ENCODE measurements at places on chromosomes 16 and 17. TPM values are rescaled to one million over a fixed set of nuclear protein-coding genes. Genes with fewer than 3 reads are reported as not detected.

DNA sequence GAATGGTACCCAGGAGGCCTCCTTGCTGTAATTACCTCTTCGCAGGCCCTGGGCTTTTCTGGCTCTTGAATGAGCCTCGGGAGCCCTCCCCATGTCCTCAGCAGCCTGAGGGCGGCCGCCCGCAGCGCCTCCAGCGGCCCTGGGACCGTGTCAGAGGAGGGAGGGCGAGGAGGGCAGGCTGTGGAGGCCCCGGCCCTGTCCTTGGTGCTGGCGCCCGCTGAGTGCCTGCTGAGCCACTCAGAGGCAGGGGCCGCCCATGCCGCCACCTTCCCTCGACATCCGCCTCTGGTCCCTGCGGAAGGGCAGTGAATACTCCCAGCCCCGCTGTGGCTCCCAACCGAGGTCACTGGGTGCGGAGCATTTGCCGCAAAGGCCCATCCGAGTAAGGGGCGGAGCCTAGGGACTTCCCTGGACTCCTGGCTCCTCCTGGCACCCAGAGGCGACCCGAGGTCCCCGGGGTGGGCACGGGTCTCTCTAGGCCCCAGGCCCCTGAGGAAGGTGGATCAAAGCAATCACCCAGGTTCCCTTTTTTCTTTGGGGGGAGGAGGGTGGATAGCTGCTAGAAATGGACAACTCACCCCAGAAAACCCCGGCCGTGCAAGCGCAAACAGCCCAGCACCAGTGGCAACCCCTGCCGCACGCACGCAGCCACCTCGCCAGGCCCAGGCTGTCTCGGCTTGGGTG is 2.8 kb downstream of the RBFOX3 start:
- peaks cover 3% of the 10 kb centered on the region for H3K27me3 ChIP-seq
- no peaks in the 10 kb centered on the region for H3K36me3 ChIP-seq
- H3K4me3 ChIP-seq, result no peak overlapping the region
- no peak overlapping the region for H3K27ac ChIP-seq
- no peaks in the 10 kb centered on the region for H3K4me1 ChIP-seq

NT5M gene
- total RNA-seq, result 3.9 TPM

NPIPA3 gene
- total RNA-seq, result 0.86 TPM

- H3K4me3 ChIP-seq, result no peak overlapping the region
- H3K36me3 ChIP-seq, result no peaks in the 10 kb centered on the region
- no peaks in the 10 kb centered on the region for H3K4me1 ChIP-seq
- DNase-seq, result no peak
- H3K27ac ChIP-seq, result no peak overlapping the region
- H3K27me3 ChIP-seq, result no peaks in the 10 kb centered on the region
Measured at GRCh38 chr17:27854163-27854562, 39.0 kb downstream of the LYRM9 start.

DNA sequence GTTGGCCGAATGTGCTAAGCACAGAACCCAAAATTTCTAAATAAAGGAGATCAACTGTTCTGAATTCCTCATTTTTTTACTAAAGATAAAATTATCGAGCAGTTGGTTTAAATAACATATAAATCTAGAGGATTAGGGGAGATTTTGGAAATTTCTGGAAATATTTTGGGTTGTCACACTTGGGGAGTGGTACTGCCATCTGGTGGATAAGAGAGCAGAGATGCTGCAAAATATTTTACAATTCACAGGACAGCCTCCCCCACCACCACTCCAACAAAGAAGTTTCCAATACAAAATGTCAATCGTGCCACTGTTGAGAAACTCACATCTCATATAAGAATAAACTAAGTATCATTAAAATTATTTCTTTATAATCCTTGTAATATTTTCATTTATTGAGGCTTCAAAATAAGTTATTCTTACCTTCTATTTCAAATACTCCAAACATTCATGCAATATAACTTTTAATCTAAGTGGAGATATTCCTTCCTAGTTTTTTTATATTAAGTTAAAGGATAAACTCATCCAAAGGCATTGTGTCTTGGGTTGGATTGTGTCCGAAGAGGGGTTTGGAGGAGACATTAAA is 17.0 kb upstream of the ABCA8 start:
- no peak overlapping the region for H3K4me3 ChIP-seq
- no peaks in the 10 kb centered on the region for H3K4me1 ChIP-seq
- H3K36me3 ChIP-seq, result no peaks in the 10 kb centered on the region
- no peak for DNase-seq

GRCh38 chr17:69357701-69358100 is 30.8 kb upstream of the ABCA5 start:
- no peaks in the 10 kb centered on the region for H3K4me1 ChIP-seq
- no peak overlapping the region for H3K4me3 ChIP-seq
- H3K27ac ChIP-seq, result no peak overlapping the region
- peaks cover 3% of the 10 kb centered on the region for H3K27me3 ChIP-seq
- H3K36me3 ChIP-seq, result no peaks in the 10 kb centered on the region

FZD2 gene
- total RNA-seq, result not detected

DNA sequence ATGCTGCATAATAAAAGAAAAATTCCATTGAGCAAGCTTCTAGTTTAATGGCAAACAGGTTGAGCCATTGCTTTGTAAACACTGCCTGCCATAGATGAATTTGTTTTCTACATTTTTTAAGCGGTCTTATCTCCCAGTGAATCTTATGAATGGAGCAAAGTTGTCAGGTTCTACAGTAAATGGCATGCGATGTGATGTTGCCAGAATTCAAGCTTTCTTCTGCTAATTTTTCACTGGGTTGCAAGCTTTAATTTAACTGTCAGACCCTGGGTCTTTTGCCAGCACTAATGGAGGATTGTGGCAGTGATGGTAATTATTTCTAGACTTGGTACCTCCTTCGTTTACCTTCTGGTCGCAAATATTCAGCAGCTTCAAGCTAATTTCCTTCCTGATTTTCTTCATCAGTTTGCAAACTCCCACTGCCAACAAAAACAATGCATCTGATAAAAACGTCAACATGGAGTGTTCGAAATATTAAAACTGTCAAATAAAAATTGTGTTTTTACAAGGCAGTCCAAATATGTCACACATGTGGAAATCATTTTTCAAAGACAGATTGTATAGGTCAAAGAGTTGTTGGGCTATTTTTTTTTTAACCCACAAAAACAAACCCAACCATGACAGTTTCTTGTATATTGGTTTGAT is 274.2 kb upstream of the ERCC4 start:
- H3K36me3 ChIP-seq, result no peaks in the 10 kb centered on the region
- DNase-seq, result no peak
- H3K27ac ChIP-seq, result no peak overlapping the region
- no peaks in the 10 kb centered on the region for H3K4me1 ChIP-seq
- no peak overlapping the region for H3K4me3 ChIP-seq
- H3K27me3 ChIP-seq, result no peaks in the 10 kb centered on the region

TRIM25 gene
- total RNA-seq, result 58.3 TPM

OSBPL7 gene
- total RNA-seq, result 46.1 TPM

DNA sequence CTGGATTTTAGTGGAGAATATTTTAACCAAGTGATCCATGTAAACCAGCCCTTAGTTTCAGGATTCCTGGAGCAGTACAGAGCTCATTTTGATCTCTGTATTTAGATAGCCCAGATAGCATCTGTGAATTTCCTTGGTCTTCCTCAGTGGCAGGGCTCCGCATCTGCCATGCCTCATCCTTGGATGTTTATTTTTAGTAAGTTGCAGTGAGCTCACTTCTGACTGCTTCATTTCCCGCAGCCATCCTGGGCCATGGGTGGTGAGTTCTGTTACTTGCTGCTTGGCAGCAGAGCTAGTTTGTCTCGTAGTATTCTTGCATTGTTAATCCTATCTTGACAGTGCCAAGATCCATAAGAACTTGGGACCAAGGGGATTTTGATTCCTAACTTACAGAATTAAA is 33.7 kb downstream of the IST1 start:
- peaks cover 72% of the 10 kb centered on the region for H3K36me3 ChIP-seq
- DNase-seq, result no peak
- H3K27ac ChIP-seq, result no peak overlapping the region
- H3K4me1 ChIP-seq, result no peaks in the 10 kb centered on the region
- no peak overlapping the region for H3K4me3 ChIP-seq

DNA sequence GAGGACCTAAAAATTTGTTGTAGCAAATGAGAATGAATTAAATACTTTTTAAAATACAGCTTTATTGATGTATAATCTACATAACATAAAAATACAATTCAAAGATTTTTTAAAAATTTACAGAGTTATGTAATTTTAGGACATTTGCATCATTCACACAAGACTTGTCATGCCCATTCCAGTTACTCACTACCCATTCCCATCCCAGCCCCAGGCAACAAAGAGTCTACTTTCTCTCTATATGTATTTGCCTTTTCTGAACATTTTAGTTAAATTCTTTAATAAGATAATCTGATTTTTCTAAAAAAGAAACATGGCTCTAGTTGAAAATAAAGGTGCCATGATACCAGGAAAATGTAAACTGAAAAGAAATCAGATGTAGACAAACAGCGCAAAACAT is 354.2 kb downstream of the PMP22 start:
- peaks cover 10% of the 10 kb centered on the region for H3K27me3 ChIP-seq
- no peak overlapping the region for H3K4me3 ChIP-seq
- no peak overlapping the region for H3K27ac ChIP-seq

DNA sequence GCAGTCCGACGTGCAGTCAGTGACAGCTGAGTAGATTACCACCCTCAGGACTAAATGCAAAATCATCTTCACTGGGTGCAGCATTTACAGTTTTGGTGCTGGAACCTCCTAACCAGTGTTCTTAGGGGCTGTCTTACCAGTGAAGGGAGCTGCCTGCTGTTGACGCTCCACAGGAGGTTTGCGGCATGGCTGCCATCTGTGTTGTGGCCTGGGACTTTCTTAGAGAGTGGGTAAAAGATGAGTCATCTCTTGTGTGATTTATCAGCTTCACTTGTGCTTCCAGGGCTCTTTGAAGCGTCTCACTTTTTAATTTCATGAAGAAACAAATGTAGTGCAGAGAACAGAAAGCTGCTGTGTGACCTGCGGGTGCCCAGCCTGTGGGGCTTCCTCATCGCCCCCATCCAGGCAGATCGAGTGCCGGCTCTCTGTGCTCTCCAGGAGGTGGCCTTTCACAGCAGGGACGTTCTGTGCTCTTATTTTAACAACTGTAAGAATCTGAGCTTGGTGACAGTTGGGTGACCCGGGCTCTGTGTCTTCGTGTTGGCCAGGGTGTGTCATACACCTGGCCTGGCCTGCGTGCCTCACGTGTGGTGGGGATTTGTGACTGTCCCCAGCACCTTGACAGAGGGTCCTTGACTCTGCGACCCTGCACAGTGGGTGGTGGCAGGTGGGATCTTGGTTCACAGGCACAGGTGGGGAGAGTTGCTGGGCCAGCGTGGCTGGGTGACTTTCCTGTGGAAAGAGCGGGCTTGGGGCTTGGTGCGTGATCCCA is 24.3 kb upstream of the ZNF750 start:
- peak overlapping the region; percentile 90 for H3K27ac ChIP-seq
- H3K27me3 ChIP-seq, result no peaks in the 10 kb centered on the region
- no peaks in the 10 kb centered on the region for H3K36me3 ChIP-seq
- DNase-seq, result peak; percentile 76

SECTM1 gene
- 0.52 TPM for total RNA-seq

DNA sequence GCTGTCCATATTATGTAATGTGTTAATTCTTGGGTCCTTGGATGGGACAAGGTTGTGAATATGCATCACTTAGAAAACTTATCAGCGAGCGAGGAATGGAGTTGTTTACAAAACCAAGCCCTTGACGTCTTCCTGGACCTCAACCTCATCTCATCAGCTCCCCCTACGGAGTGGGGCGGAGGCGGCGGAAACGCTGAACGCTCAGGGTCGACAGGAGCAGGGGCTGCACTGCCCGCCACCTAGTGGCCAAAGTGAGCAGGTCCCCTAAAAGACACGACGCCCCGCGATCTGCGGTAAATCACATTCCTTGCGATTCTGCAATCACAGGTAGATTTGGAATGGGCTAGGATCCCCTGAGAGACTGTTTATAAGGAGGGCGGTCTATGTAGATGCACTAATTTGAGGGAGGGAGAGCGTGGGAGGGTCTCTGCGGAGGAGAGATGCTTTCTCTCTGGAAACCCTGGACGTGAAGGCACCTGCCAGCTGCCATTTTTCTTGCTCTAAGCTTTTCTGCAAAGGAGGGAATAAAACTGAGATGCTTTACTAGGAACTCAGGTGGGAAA is 5.4 kb upstream of the ICAM2 start:
- H3K27ac ChIP-seq, result peak overlapping the region; percentile 99
- H3K27me3 ChIP-seq, result no peaks in the 10 kb centered on the region
- H3K36me3 ChIP-seq, result no peaks in the 10 kb centered on the region
- H3K4me1 ChIP-seq, result peaks cover 64% of the 10 kb centered on the region
- peak overlapping the region; percentile 84 for H3K4me3 ChIP-seq
- peak; percentile 96 for DNase-seq

KRT14 gene
- not detected for total RNA-seq

- H3K4me1 ChIP-seq, result peaks cover 28% of the 10 kb centered on the region
- H3K27ac ChIP-seq, result no peak overlapping the region
- no peak overlapping the region for H3K4me3 ChIP-seq
- DNase-seq, result no peak
- no peaks in the 10 kb centered on the region for H3K27me3 ChIP-seq
- no peaks in the 10 kb centered on the region for H3K36me3 ChIP-seq
Measured at GRCh38 chr16:3798838-3799237, 81.5 kb upstream of the TRAP1 start.

- DNase-seq, result no peak
- H3K27me3 ChIP-seq, result no peaks in the 10 kb centered on the region
- H3K4me1 ChIP-seq, result no peaks in the 10 kb centered on the region
- H3K27ac ChIP-seq, result no peak overlapping the region
Measured at GRCh38 chr16:71873199-71873598, 10.8 kb downstream of the ZNF821 start.

DNASE1L2 gene
- total RNA-seq, result 0.37 TPM

- no peaks in the 10 kb centered on the region for H3K4me1 ChIP-seq
- no peak overlapping the region for H3K4me3 ChIP-seq
- H3K27ac ChIP-seq, result no peak overlapping the region
- H3K36me3 ChIP-seq, result no peaks in the 10 kb centered on the region
- H3K27me3 ChIP-seq, result no peaks in the 10 kb centered on the region
Measured at GRCh38 chr16:11437069-11437468, 91.8 kb downstream of the RMI2 start.

DNA sequence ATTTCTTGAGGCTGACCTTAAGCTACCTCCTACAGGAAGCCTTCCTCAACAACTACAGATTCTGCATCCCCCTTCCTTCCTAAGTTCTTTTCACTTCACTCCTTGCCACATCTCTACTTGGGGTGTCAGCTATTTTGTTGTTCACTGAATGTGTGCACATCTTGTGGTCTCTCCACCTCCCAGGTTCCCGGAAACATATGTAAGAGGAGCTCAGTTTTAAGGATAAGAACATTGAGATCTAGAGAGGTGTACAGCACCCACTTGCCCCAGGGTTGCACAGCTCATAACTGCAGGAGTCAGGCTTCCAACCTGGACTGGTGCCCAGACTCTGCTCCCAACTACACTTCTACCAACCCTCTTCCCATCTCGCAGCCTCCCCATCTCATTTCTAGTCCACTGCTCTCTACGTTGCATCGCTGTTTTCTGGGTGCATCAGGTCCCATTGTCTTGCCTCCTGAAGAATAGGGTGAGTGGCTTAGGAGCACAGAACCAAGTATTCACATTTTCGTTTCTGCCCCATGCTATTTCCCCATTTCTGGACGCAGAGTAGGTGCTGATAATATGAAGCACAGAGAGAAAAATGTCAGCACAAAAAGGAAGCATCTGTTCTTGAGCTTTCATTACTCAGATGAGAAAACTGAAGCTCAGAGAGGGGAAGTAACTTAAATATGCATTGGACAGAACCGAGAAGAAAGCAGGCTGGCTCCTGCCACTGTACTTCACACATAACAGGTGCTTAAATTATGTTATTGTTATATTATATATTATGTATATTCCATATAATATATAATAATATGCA is 292.0 kb upstream of the CCL2 start:
- no peak overlapping the region for H3K4me3 ChIP-seq
- no peak for DNase-seq
- H3K27ac ChIP-seq, result no peak overlapping the region
- H3K27me3 ChIP-seq, result no peaks in the 10 kb centered on the region

- no peak overlapping the region for H3K27ac ChIP-seq
- H3K4me1 ChIP-seq, result no peaks in the 10 kb centered on the region
- no peak overlapping the region for H3K4me3 ChIP-seq
- no peak for DNase-seq
- no peaks in the 10 kb centered on the region for H3K36me3 ChIP-seq
- H3K27me3 ChIP-seq, result no peaks in the 10 kb centered on the region
Measured at GRCh38 chr16:73329358-73330286, 281.7 kb upstream of the ZFHX3 start.

All from CD4-positive, CD25-positive, alpha-beta regulatory T cell (primary cell).